ENCODE measurements at places on chromosomes 16 and 17. TPM values are rescaled to one million over a fixed set of nuclear protein-coding genes. Genes with fewer than 3 reads are reported as not detected.

DNA sequence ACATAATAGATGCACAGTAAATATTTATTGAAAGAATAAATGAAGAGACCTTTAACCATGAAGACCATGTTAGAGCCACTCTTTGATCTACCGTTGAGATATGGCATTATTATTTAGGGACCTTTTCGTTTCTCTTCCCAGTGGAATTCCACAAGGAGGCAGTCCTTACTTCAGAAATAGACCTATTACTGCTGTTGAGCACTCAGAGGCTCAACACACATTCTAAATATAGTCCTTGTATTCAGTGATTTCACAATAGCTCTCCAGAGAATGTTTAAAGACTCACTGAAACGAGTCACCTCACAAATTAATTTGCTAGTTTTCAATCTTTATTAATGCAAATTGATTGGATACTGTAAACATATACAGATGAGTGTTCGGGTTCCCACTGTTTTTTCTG, 603.8 kb downstream of the CDH8 start:
- no peak for DNase-seq
- H3K27ac ChIP-seq, result no peak overlapping the region
- no peak overlapping the region for H3K4me3 ChIP-seq
- H3K27me3 ChIP-seq, result no peaks in the 10 kb centered on the region
- no peaks in the 10 kb centered on the region for H3K36me3 ChIP-seq
- no peaks in the 10 kb centered on the region for H3K4me1 ChIP-seq

GRCh38 chr16:30884760-30885159, 9.1 kb downstream of the BCL7C start:
- H3K36me3 ChIP-seq, result peaks cover 68% of the 10 kb centered on the region

DNA sequence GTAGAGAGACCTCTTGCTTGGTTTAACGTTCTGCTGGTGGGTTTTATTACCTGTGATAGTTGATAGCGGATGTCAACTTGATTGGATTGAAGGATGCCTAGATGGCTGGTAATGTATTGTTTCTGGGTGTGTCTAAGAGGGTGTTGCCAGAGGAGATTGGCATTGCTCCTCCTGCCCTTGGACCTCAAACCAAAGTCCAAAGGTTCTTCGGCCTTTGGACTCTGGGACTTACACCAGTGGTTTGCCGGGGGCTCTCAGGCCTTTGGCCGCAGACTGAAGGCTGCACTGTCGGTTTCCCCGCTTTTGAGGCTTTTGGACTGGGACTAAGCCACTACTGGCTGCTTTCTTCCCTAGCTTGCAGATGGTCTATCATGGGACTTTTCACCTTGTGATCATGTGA, 17.5 kb upstream of the TNRC6C start:
- no peak overlapping the region for H3K4me3 ChIP-seq
- peak overlapping the region; percentile 10 for H3K27ac ChIP-seq
- no peak for DNase-seq
- H3K36me3 ChIP-seq, result no peaks in the 10 kb centered on the region
- peaks cover 3% of the 10 kb centered on the region for H3K27me3 ChIP-seq
- H3K4me1 ChIP-seq, result peaks cover 3% of the 10 kb centered on the region

GRCh38 chr16:88651989-88652761, 1.3 kb upstream of the CYBA start:
- H3K27ac ChIP-seq, result peak overlapping the region; percentile 94
- H3K4me3 ChIP-seq, result peak overlapping the region; percentile 26
- H3K36me3 ChIP-seq, result peaks cover 2% of the 10 kb centered on the region
- no peaks in the 10 kb centered on the region for H3K27me3 ChIP-seq

DNA sequence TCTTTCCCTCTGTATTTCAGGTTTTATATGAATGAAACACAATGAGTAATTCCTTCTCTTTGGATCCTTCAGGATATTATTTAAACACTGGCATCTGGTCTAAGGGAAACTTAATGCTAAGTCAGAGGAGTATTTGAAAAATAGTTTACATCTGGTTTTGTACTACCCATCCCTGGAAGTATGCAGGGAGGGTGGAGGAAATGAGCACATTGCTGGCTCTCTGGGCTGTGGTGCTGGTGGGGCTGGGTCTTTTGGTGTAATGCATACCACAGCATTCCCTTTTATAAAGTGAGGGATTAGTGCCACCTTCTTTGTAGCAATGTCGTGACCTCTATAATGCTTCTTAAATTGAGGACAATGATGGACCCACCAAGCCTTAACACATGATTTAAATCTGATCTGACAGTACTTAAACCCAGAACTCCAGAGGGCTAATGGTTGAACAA, 105.5 kb upstream of the AXIN2 start:
- no peaks in the 10 kb centered on the region for H3K4me1 ChIP-seq
- no peaks in the 10 kb centered on the region for H3K36me3 ChIP-seq

GRCh38 chr17:41779954-41780353, 6.6 kb downstream of the JUP start:
- H3K36me3 ChIP-seq, result no peaks in the 10 kb centered on the region
- no peak overlapping the region for H3K4me3 ChIP-seq
- no peak overlapping the region for H3K27ac ChIP-seq
- H3K4me1 ChIP-seq, result peaks cover 6% of the 10 kb centered on the region

DNA sequence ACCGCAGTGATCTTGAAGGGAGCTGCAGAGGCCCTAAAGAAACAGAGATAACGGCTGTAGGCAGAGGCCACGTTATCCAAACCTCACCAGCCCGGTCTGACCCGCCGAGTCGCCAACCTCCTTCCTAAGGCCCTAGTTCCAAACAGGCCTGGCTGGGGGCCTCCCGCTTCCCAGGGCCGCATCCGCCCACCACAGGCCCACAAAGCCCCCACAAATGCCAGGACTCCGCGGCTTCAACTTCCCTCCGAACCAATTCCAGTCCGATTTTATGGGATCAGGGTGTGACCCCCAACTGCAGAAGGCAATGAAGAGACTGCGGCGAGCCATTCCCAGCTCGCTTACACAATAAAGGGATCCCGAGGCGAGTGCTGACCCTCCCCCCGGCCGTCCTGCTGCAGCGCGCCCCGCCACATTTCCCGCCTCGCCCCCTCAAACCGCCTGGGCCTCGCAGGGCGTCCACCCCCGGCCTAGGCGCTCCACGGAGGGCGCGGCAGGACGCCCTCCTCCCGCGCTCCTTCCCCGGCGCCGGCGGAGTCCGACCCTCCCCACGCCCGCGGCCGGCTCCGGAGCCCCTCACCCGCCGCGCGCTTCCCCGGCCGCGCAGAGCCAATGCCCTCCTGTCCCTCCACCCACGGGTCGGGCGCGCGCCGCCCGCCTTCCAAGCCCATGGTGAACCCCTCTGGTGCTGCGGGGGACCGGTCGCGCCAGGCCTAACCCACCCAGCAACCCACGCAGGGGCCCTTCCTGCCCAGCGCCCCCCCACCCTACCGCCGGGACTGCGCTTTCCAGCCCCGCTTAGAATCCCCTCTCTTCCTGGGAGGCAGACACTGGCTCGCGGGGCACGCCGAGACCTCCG, 926 bp downstream of the MYH10 start:
- H3K4me3 ChIP-seq, result peak overlapping the region; percentile 100
- DNase-seq, result no peak
- peaks cover 38% of the 10 kb centered on the region for H3K27me3 ChIP-seq
- peaks cover 25% of the 10 kb centered on the region for H3K4me1 ChIP-seq

- peaks cover 6% of the 10 kb centered on the region for H3K4me1 ChIP-seq
- peaks cover 3% of the 10 kb centered on the region for H3K27me3 ChIP-seq
- H3K4me3 ChIP-seq, result no peak overlapping the region
Measured at GRCh38 chr17:44770166-44770925, 11.6 kb downstream of the ADAM11 start.

- no peaks in the 10 kb centered on the region for H3K27me3 ChIP-seq
- H3K4me3 ChIP-seq, result no peak overlapping the region
- H3K36me3 ChIP-seq, result no peaks in the 10 kb centered on the region
- DNase-seq, result no peak
- no peaks in the 10 kb centered on the region for H3K4me1 ChIP-seq
Measured at GRCh38 chr17:70205401-70205800, 36.1 kb downstream of the KCNJ2 start.

Gene APOH
- not detected for polyA plus RNA-seq

Gene SLC5A2
- polyA plus RNA-seq, result 2.3 TPM
